ENCODE measurements at places on chromosomes 7 and 10.

DNA sequence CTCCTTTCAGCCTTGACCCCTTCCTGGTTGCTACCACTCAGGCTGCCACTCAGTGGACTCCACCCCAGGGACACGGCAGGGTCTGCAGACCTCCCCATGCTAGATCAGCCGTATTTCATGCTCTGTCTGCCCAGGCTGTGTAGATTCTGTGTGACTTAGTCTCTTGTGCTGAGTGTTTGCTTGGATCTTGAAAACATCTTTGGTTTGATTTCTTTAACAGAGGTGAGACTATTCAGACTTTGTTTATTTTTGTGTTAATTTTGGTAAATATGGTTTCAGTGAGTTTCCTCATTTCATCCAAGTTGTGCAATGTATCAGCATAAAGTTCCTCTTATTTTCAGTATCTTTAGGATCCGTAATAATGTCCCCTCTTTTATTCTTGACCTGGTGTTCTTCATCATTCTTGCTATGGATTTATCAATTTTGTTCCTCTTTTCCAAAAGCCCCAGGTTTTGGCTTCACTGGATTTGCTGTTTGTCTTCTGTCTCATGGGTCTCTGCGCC is 21.2 kb upstream of the PWWP2B start:
- no peak for DNase-seq
- H3K36me3 ChIP-seq, result no peaks in the 10 kb centered on the region
- no peaks in the 10 kb centered on the region for H3K27me3 ChIP-seq
- H3K4me3 ChIP-seq, result no peak overlapping the region
- H3K27ac ChIP-seq, result no peak overlapping the region

- H3K4me3 ChIP-seq, result peak overlapping the region; percentile 13
- no peaks in the 10 kb centered on the region for H3K36me3 ChIP-seq
- H3K4me1 ChIP-seq, result peaks cover 71% of the 10 kb centered on the region
- H3K27me3 ChIP-seq, result no peaks in the 10 kb centered on the region
Observed at GRCh38 chr10:74585231-74586087, 240.9 kb upstream of the KAT6B start.

DNA sequence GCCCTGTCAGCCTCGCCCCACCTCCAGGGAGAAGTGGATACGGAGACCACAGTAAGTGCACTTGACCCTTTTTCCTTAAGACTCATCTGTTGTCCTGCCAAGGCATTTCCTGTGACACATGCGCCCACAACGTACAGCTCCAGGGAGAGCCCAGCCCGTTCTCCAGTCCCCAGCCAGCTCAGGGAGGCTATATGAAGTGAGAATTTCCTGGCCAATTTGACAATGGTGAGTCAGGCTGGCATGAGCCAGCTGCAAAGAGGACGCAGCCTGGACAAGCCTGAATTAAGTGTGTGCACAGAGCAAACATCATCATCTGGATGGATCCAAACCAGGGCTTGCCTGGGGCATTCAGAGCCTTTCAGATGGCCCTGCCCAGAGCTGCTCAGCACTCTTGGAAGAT is 244.8 kb downstream of the KCNMA1 start:
- no peak overlapping the region for H3K4me3 ChIP-seq
- DNase-seq, result no peak
- H3K36me3 ChIP-seq, result no peaks in the 10 kb centered on the region
- no peak overlapping the region for H3K27ac ChIP-seq

GRCh38 chr10:44334621-44335184 is 50.2 kb downstream of the CXCL12 start:
- no peaks in the 10 kb centered on the region for H3K4me1 ChIP-seq
- no peak for DNase-seq
- H3K27ac ChIP-seq, result no peak overlapping the region
- no peaks in the 10 kb centered on the region for H3K27me3 ChIP-seq

DNA sequence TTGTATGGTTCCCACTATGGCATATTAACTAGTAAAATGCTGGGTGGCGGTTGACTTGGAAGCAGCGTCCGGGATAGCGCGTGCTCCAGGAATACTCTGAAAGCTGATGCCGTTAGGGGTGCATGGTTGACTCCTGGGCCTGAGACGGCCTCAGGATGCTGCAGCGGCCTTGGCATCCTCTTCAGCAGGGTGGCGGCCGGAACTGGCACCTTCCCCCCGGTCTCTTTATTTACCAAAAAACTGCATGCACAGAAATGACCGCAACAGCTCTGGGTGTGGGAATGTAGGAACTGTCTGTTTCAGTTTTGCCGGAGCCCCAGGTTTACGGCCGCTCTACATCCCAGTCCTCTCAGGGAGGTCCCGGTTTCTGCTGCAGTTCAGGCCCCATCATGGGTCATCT is 28.8 kb downstream of the PFKP start:
- no peaks in the 10 kb centered on the region for H3K27me3 ChIP-seq
- H3K4me3 ChIP-seq, result no peak overlapping the region
- H3K36me3 ChIP-seq, result peaks cover 22% of the 10 kb centered on the region
- DNase-seq, result no peak
- H3K27ac ChIP-seq, result no peak overlapping the region
- peaks cover 51% of the 10 kb centered on the region for H3K4me1 ChIP-seq

DNA sequence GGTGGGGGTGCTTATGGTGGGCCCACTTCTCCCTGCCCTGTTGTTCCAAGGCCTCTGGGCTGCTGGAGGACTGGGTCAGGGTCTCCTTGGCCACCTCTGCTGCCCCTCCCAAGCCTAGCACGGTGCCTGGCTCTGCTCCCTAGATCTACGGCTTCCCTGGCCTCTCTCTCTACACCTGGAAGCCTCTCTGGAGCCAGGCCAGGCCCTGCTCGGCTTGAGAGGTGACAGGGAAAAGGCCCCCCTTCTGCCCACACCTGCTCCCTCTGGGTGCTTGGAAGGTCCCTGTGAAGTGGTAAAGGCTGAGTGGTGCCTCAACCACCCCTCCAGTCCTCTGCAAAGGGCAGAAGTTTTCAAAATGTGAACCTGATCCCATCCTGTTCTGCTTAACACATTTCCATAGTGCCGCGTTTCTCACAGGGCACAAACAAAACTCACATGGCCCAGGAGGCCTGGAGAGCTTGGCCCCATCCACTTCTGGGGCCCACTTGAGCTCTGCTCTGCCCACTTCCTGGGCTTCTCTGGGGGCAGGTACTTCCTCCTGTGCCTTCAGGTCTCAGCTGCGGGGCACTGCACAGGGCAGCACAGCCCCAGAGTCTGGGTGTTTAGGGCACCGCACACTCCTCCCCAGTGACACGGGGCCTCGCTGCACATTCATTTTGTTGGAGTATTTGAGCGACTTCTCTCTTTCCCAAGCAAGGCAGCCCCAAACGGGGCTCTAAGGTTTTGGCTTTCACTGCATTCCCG is 169.9 kb downstream of the PIP4K2A start:
- peaks cover 68% of the 10 kb centered on the region for H3K36me3 ChIP-seq
- H3K4me3 ChIP-seq, result no peak overlapping the region
- H3K4me1 ChIP-seq, result no peaks in the 10 kb centered on the region
- H3K27me3 ChIP-seq, result no peaks in the 10 kb centered on the region
- H3K27ac ChIP-seq, result no peak overlapping the region

- peaks cover 4% of the 10 kb centered on the region for H3K36me3 ChIP-seq
- no peak overlapping the region for H3K4me3 ChIP-seq
- DNase-seq, result no peak
- H3K27me3 ChIP-seq, result no peaks in the 10 kb centered on the region
Observed at GRCh38 chr7:2128601-2129322, 104.0 kb downstream of the MAD1L1 start.

- no peak for DNase-seq
- no peaks in the 10 kb centered on the region for H3K27me3 ChIP-seq
- no peak overlapping the region for H3K27ac ChIP-seq
- H3K4me1 ChIP-seq, result no peaks in the 10 kb centered on the region
Observed at GRCh38 chr7:108267615-108268014, 137.5 kb upstream of the LAMB4 start.

- H3K27me3 ChIP-seq, result no peaks in the 10 kb centered on the region
- DNase-seq, result no peak
- no peaks in the 10 kb centered on the region for H3K36me3 ChIP-seq
- no peak overlapping the region for H3K27ac ChIP-seq
- H3K4me1 ChIP-seq, result peaks cover 36% of the 10 kb centered on the region
Observed at GRCh38 chr10:59900048-59900727, 6.2 kb downstream of the CCDC6 start.

DNA sequence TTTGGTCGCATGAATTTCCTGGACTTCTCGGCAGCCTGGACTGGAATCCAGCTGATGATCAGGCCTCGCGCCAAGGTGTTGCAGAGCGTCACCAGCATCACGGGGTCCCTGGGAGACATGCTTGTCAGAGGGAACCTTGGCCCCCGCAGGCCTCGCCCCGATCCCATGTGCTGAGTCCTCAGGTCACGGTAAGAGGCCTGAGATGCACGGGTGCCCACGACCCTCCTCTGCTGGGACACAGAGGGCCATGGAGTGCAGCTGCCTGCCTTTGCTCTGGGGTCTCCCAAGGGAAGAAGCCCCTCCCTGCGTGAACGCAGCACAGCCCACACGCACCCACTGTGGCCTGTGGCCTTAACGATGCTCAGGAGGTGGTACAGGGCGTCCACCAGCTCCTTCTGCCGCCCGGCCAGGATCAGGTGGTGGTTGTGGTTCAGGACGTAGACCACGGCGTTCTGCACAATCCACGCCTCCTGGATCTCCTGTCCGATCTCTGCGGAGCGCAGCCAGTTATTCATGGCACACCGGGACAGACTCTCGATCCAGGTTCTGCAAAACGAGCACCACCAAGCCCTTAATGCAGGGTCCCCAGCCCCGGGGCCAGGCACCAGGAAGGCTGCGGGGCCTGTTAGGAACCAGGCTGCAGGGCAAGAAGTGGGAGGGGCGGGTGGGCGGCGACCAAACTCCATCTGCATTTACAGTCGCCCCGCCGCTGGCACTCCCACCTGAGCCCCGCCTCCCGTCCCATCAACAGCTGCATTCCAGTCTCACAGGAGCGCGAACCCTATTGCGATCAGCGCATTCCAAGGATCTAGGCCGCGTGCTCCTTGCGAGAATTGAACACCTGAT is 29.4 kb downstream of the CFAP46 start:
- no peaks in the 10 kb centered on the region for H3K27me3 ChIP-seq
- H3K36me3 ChIP-seq, result no peaks in the 10 kb centered on the region
- no peak for DNase-seq
- H3K4me1 ChIP-seq, result no peaks in the 10 kb centered on the region
- H3K4me3 ChIP-seq, result no peak overlapping the region

All from CD4-positive, alpha-beta memory T cell (primary cell).